Tongue (tissue), 3 donors: ENCODE measurements at places on chromosomes 11 and 22. TPM values are rescaled to one million over a fixed set of nuclear protein-coding genes. Genes with fewer than 3 reads are reported as not detected.

DNA sequence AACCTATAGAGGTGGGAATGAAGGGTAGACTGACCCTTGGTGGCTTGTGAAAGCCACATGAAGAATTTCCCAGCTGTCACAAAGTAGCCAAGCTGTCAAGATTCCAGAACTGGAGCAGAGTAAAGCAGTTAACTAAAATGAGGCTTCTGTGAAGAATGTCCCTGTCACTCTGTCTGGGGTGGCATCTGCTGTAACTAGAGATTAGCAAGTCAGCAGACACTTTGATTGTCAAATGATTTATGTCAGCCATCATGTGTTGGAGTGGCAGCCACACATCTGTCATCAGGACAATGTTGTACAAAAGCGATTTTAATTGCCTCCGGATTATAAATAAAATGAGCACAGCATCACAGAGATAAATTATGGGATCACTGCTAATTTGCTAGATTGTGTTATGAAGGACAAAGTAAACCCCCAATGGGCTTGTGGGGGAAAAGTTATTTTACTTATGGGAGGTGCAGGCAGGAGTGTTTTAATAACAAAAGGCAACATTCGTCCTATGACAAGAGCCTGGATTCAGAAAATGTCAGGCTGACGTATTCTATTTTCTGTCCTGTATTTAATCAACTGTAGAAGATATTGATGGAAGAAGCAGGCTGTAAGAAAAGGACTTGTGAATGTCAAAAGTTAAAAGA, 270.9 kb downstream of the FAM181B start:
- DNase-seq, result no peak

DNA sequence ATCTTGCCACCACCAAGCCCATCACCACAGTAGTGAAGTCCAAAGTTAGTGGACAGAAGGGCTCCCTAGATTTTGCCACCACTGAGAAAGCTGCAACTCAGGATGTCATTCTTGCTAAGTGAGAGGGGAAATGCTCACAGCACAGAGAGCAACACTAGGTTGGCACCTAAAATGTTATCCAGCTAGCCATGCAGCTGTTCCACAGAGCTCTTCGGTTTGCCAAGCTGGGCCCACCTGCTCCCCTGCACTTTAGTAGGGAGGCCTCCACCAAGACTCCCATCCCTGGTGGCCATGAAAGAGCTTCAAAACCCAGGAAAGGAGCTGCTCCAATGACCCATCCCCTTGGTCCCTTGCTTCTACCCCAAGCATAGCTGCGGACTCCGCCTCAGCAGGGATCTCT, 63.8 kb downstream of the TRIM29 start:
- DNase-seq, result peak; percentile 72

The ESAM gene
- total RNA-seq, result 24.0 TPM

The SERHL2 gene
- 1.6 TPM for total RNA-seq

- DNase-seq, result no peak
These were observed 1256.7 kb downstream of the LRRC4C start for GRCh38 chr11:40202589-40203270.

GRCh38 chr11:10432971-10433370, 22.1 kb upstream of the AMPD3 start:
- no peak for DNase-seq

The SESN3 gene
- total RNA-seq, result 135 TPM

The OR5M10 gene
- total RNA-seq, result not detected

DNA sequence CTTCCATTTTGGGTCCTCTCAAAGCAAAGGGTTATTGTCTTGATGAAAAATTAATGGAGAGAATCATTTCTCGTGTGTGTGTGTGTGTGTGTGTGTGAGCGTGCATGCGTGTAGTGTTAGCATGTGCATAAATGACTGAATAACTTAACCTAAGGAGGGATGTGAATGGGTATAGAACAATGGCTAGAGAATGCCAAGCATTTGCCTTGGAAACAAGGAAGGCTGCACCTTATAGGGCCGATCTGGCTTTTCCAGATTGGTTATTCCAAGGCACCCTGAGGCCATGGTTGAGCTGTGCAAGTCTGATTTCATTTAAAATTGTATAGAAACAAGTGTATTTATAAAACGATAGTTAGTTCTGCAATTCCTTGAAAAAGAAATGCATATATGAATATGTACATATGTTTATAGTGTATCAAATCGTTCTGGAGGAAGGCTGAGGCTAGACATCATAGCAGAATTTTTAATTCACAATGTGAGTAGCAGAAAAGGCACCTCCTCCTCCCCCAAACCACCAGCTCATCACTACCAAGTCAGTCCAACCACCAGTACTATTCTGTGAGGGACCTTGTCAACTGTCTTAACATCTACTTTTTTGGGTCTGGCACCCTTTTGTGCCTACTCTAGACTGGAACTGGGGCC, 322.7 kb upstream of the ISX start:
- no peak for DNase-seq

- no peak for DNase-seq
These were observed 112.7 kb downstream of the SEZ6L start for GRCh38 chr22:26281941-26282340.

- DNase-seq, result peak; percentile 22
These were observed 42.0 kb downstream of the MS4A2 start for GRCh38 chr11:60130496-60130895.

The CAVIN3 gene
- total RNA-seq, result 74.2 TPM

DNA sequence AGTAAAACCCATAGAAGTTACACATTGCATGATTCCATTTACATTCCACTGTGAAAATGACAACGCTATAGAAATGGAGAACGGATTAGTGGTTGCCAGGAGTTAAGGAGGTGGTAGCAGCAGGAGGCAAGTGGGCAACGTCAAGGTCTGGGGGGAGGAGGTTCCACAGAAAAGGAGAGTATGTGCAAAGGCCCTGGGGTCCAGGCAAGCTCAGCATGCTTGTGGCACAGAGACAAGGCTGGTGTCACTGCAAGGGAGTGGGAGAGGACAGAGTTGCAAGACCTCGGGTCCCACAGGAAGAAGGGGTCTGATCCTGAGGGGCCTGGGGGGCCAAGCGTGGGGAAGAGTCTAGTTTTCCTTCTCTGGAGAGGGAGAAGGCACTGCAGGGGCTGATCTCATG, 240.8 kb downstream of the MN1 start:
- DNase-seq, result no peak

DNA sequence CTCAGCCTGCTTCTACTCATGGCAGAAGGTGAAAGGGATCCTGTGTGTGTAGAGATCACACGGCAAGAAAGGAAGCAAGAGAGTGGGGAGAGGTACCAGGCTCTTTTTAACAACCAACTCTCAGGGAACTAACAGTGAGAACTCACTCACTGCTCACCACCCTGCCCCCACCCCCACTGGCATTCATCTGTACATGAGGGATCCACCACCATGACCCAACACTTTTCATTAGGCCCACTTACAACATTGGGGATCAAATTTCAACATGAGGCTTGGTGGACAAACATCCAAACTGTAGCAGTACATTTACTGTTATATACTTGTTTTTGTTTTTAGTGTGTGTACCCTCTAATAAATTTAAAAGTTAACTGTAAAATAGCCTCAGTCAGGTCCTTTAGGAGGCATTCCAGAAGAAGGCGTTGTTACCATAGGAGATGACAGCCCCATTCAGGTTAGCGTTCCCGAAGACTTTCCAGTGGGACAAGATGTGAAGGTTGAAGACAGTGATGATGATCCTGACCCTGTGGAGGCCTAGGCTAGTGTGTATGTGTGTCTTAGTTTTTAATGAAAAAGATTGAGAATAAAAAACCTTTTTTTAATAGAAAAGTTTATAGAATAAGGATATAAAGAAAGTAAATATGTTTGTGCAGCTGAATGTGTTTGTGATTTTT, 11.3 kb downstream of the CUL5 start:
- no peak for DNase-seq

The C11orf52 gene
- 1.8 TPM for total RNA-seq

- DNase-seq, result peak; percentile 67
These were observed 667 bp downstream of the RAB6A start for GRCh38 chr11:73760135-73760678.

DNA sequence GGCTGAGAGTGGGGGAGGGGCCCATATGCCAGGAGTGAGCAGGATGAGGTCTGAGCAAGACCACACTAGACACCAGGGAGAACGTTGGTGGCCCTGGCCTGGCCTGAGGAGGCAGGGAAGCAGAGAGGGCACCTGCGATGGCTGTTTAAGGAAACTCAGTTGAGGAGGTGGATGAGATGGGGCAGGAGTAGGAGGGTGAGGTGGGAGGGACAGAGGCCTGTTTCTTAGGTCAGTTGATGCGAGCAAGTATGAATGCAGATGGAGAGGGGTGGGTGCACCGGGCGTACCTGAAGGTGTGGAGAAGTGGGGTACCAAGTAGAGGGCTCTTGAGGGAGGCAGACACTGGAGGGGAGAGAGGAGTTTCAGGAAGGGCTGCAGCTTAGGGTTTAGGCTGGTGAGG, 10.6 kb upstream of the MPPED1 start:
- no peak for DNase-seq

- no peak for DNase-seq
These were observed 63.5 kb downstream of the CRYBB2 start for GRCh38 chr22:25282671-25283561.

DNA sequence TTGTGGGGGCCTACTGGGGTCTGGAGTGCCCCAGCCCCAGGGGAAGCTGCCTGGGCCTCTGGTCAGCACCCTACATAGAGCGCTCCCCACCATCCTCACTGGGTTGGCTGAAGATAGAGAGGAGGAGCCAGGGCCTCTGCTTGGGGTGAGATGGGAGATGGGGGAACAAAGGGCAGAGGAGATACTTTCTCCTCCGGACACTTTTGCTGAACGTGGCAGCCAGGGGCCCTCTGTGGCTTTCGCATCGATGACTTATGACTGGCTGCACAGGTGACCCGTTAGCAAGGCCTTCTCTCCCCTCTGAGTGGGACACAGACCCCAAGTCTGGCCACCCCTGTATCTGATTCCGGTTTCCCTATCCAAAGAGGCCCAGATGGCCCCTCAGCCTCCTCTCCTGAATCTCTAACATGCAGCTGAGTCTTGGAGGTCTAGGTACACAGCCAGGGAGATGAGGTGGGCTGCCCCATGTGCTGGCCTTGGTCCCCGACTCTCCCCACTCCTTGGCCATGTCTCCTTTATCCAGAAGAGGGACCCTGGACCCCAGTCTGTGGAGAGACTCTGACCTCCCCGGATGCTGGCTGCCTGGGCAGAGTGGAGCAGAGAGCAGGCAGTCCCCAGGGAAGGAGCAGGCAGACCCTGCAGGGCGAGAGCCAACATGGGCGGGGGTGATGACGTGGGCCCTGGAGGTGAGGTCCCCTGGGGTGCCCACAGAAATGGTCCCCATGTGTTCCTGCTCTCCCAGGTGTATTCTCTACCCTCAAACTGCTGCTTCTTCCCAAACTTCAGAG, 59.3 kb upstream of the NECTIN1 start:
- DNase-seq, result no peak

- DNase-seq, result no peak
These were observed 67.2 kb downstream of the C11orf91 start for GRCh38 chr11:33633251-33634003.

The CHST1 gene
- 5.6 TPM for total RNA-seq

The APOA1 gene
- total RNA-seq, result 1.1 TPM

The ZP1 gene
- total RNA-seq, result not detected

DNA sequence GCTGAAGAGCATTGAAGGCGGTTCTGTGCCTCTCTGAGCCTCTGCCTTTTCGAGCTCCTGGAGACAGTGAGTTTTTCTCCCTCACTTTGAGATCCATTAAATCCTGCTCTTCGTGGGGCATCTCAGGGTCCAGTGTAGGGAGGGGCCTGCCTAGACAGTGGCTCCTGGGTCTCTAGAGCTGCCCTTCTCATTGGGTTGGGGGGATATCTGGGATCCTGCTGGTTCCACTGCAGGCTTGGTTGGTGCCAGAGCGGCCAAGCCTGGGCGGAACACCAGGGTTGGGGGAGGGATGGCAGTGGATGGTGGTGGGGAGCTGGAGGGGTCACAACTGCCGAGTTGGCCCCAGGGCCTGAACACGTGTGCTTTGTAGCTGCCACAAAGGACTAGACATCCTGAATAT, 52.2 kb upstream of the CARS1 start:
- DNase-seq, result no peak

- peak; percentile 49 for DNase-seq
These were observed 2.1 kb upstream of the DRD2 start for GRCh38 chr11:113477321-113477720.

The CSNK2A3 gene
- 3.9 TPM for total RNA-seq

GRCh38 chr11:129787532-129788155, 28.0 kb upstream of the TMEM45B start:
- no peak for DNase-seq

DNA sequence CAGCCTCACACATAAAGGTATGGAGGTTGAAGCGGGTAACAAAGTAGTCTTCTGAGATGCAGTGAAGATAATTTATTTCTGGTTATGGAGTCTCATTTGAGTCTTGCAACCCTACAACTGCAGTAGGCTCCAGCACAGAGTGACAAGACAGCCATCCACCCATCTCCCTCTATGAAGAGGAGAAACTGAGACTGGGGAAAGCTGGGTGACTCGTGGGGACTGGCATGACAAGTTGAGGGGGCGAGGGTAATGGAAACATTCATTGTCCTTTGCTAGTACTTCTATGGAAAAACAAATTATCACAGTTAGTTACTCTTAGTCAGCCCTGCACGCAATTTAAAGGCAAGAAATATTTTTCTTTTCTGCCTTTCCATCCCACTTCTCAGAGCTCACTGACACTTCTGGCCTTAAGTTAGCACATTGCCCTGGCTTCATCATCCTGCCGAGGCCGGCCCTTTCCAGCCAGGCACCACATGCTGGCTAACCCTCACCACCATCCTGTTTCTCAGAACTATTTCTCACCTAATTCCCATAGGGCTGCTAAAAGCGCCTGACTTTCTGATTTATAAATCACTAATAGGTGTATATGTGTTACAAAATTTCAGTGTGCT, 361.1 kb downstream of the ETS1 start:
- no peak for DNase-seq

GRCh38 chr22:45211435-45211834, 29.3 kb downstream of the KIAA0930 start:
- no peak for DNase-seq

DNA sequence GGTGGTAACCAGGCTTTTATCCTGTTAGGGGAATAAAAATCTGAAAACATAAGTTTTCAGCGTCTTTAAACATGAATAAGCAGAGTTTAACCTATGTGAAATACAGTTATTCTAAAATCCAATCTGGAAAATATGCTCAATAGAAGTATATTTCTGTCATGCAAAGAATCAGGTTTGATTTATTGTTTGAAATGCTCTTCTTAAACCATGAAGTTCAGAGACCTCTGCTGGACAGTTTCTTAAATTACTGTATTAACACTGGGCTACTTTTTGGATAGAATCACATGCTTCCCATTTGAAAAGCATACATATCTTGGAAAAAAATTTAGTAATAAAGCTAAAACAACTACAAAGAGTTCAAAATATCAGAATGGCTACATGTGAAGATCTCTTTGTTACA, 25.4 kb downstream of the APIP start:
- DNase-seq, result peak; percentile 74

- DNase-seq, result no peak
These were observed 37.8 kb downstream of the PPFIBP2 start for GRCh38 chr11:7551571-7551970.

GRCh38 chr11:122666743-122667142, 11.2 kb downstream of the UBASH3B start:
- no peak for DNase-seq

- DNase-seq, result no peak
These were observed 327.4 kb downstream of the BUD13 start for GRCh38 chr11:116445108-116446047.

The CLTCL1 gene
- total RNA-seq, result 60.1 TPM

The SERPING1 gene
- total RNA-seq, result 20.8 TPM

The P2RY6 gene
- total RNA-seq, result 1.0 TPM

The NLRP14 gene
- total RNA-seq, result 0.21 TPM

- DNase-seq, result peak; percentile 86
These were observed 10.7 kb upstream of the RPS3 start for GRCh38 chr11:75388386-75389275.
